GM23248 (cell line): ENCODE measurements at places on chromosomes 2 and 18. TPM values are rescaled to one million over a fixed set of nuclear protein-coding genes. Genes with fewer than 3 reads are reported as not detected.
A peak's percentile ranks its signal among the peaks of the same experiment; 100 is the strongest.

DNA sequence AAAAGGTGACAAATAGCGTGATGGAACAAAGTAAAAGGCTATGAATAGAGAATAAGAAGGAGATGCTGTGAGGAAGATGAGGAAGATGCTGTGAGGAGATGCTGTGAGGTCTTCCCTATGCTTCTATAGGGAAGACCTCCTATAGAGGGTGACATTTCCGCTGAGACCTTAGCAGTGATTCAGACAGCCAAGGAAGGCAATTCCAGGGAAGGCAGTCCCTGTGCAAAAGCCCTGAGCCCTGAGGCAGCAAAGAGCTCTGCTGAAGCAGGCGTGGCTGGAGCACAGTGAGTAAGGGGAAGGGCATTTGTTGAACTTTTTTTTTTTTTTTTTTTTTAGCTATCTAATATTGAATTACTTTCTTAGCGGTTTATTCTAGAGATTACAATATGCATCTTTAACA, 142.7 kb upstream of the FOSL2 start:
- peak; percentile 85 for DNase-seq

DNA sequence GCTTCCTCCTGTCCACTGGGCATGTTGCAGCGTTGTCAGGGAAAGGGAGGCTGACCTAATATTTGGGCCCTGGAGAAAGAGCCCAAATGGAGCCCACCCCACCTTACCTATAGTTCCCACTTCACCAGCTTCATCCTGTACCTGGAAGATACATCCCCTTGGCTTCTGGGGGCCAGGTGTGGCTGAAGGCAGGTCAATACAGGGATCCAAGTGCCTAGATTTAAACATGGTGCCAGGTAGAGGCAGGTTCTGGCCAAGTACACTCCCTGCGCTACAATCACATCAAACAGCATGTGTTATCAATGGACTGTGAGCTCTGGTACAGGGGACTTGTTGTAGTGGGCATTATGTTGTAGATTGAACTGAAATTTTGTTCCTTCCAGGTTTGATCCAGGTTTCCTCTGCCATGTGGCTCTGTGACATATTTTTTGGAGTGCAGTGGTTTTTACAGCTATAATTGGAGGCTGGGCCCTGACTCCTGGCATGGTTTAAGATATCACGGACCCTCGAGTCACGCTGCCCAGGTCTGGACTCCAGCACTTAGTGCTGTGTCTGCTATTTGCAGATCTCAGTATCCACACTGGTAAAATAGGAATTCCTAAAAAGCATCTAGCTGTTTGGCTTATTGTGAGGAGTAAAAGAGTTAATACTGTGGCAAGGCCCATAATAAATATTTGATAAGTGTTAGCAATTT, 23.8 kb downstream of the MYCN start:
- DNase-seq, result no peak

The KCNG2 gene
- total RNA-seq, result not detected in 2 replicates

DNA sequence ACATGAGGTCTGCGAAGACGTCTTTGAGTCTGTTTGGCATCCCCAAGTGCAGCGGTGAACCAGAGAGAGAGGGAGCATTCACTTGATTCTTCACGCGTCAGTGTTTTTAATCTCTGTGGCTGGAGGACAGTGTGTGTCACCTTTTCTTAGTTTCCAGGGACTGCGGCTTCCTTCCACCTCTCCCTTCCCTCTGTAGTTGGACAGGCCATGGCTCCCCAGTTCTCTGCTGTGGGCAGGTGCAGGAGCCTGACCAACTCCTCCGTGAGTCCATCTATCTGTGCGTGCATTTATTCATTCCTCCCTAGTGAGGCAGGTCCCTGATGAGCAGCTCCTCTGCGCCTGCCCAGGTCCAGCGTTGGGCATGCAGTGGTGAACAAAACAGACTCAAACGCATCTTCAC, 42.9 kb downstream of the AGAP1 start:
- DNase-seq, result no peak

The TSGA10 gene
- 1.4 and 3.0 TPM in 2 replicates for total RNA-seq

GRCh38 chr2:8608411-8608954, 73.4 kb upstream of the ID2 start:
- peak; percentile 26 for DNase-seq

- no peak for DNase-seq
Observed at GRCh38 chr18:41326311-41326710, 628.7 kb upstream of the PIK3C3 start.

DNA sequence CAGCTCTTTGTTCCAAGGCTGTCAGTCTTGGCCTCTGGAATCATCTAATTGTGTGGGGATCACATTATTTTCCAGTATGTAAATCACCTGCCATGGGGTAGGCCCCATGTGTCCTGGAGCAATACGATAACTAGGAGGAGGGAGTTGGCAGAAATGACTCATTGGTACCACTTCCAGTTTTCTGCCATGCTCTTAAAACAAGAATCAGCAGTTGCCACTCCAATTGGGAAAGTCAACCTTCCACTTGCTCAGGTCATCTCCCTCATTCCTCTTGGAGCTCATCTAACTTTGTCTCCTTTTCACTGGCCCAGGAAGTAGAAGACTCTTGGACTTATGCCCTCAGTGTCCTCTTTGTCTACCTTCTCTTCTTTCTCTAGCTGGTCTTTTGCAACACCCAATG, 487.0 kb downstream of the SLC4A3 start:
- peak; percentile 18 for DNase-seq

DNA sequence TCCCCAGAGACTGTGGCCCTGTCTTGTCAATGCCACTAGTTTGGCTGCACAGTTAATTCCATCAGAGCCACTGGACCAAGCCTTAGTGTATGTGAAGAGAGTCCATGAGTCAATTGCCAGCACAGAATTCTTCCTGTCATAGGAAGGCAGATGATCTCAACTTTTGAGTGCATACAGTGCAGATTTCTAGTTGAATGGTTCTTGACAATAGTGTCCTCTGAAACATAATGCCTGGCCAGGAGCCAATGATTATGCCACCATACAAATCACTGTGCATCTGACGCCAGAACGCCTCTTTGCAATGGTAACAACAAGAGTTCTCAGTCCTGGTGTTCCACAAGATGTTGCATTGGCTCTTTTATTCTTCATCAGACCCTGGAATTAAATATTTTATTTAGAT, 7.1 kb downstream of the NEUROD1 start:
- no peak for DNase-seq

The SLC9A2 gene
- not detected in 2 replicates for total RNA-seq

DNA sequence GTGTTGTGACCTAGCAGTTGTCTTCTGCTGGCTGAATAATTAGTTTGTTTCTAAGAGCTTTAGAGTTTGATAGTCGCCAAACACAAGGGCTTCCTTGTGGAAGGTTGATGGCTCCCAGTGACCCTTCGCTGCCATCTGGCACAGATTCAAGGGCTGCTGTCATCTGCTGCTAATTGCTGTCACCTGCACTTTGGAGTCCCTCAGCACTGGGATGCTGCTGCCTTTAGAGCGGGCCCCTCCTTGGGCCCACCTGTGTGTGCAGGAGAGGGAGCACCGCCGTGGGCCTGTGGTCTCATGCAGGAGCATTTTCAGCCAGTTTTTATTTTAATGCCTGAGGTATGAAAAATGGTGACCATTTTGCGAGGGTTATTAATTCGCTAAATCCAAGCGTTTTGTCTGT, 154.0 kb upstream of the NFATC1 start:
- no peak for DNase-seq

The SNTG2 gene
- total RNA-seq, result not detected in 2 replicates

- no peak for DNase-seq
Observed at GRCh38 chr2:39486071-39486470, 49.0 kb upstream of the MAP4K3 start.

The THAP4 gene
- 43.0 and 46.4 TPM in 2 replicates for total RNA-seq

The MPP4 gene
- total RNA-seq, result 3.8 and 5.3 TPM in 2 replicates

The ALK gene
- total RNA-seq, result under 0.01 TPM in 1 of 2 replicates, not detected in the other

GRCh38 chr2:104859766-104860450, 6.0 kb downstream of the POU3F3 start:
- DNase-seq, result no peak

GRCh38 chr2:224851811-224852210, 135.6 kb upstream of the CCDC195 start:
- DNase-seq, result no peak

GRCh38 chr18:59577386-59577655, 119.9 kb downstream of the CCBE1 start:
- no peak for DNase-seq

DNA sequence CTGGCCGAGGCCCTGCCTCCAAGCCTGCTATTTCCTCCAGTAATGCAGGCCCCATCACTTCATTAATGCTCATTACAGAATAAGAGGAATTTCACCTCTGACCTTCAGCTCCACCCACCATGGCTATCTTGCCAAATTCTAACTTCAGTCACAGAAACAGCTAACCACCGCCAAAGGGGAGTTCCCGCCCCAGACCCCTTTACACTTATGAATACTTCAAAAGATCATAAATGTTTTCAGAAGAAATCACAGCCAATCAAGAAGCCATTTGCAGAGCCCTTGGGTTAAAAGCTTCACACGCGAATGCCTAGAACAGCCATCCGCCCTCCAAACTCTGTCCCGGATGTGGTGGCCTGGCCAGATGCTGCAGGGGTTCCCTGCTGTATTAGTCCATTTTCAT, 73.8 kb upstream of the TWIST2 start:
- DNase-seq, result no peak

The NR4A2 gene
- 0.86 and 1.1 TPM in 2 replicates for total RNA-seq

GRCh38 chr2:229339618-229340017, 68.5 kb upstream of the PID1 start:
- DNase-seq, result peak; percentile 86

The UGT1A8 gene
- total RNA-seq, result not detected in 2 replicates

The VIL1 gene
- not detected in 2 replicates for total RNA-seq

The LBX2 gene
- total RNA-seq, result 0.38 and 4.6 TPM in 2 replicates

DNA sequence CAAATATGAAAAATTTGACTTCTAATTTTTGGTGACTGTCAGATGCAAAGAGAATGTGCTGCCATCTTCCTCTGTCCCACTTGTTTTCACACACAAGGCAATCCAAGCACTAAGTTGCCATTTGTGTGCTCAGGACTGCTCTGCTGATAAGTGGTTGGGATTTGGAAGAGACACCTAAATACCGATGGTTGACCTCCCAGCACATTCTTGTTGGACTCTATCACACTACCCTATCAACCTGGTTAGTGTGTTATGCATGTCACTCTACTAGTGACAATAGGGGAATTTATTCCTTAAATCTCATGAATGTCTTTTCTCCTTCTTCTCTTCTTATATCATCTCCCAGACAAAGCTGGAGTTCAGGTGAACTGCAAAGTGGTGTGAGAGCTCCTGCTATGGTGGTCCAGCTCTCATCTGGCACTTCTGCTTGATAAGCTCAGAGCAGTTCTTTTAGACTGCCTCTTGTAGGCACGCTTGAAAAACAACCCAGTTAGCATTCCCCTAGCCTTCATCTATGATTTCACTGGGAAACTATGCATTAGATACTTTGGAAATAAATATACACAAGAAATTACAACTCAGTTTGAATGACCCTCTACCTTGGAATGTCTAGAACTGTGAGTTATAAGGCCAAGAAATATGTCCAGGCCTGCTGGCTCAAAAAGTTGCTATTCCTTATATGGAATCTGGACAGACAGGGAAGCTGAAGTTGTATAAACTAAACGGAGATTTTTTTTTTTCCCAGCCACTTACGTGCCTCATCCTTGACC, 404.8 kb downstream of the MEIS1 start:
- DNase-seq, result peak; percentile 95

DNA sequence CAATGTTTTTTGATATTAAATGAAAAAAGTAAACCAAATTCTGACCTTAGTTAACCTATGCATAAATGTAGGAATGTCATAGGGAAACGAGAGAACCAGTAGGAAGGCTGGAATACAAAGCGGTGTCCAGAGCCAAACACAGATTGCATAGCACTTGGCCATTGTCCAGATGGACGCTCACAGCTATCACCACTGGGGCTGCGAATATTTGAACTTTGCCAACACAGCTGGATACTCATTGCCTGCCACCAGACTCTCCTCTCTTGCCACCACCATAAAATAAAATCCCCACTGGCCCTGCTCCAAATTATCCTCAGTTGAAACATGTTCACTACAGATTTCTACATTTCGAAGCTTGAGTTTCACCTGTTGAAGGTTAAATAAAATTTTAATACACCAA, 159.3 kb upstream of the GULP1 start:
- no peak for DNase-seq
